ENCODE measurements at places on chromosomes 13 and 19.
A peak's percentile ranks its signal among the peaks of the same experiment; 100 is the strongest.

GRCh38 chr13:67769987-67770341 is 539.8 kb upstream of the PCDH9 start:
- no peak for DNase-seq

DNA sequence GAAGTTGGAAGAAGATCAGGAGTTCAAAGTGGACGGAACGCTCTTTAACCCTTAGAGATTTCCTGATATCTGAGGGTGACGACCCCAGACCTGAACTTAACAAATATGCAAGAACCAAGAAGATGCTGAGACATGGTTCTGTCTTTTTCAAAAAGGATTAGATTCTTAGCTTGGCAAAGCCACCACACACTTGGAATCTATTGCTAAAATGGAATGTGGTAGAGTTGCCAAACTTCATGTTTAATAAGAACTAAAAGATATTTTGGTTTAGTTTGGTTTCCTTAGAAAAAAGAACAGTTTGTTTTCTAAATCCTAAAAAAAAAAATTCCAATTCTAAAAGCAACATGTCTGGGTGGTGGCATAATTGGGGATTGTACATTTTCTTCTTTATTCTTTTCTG is 29.5 kb downstream of the UNC13A start:
- DNase-seq = no peak

DNA sequence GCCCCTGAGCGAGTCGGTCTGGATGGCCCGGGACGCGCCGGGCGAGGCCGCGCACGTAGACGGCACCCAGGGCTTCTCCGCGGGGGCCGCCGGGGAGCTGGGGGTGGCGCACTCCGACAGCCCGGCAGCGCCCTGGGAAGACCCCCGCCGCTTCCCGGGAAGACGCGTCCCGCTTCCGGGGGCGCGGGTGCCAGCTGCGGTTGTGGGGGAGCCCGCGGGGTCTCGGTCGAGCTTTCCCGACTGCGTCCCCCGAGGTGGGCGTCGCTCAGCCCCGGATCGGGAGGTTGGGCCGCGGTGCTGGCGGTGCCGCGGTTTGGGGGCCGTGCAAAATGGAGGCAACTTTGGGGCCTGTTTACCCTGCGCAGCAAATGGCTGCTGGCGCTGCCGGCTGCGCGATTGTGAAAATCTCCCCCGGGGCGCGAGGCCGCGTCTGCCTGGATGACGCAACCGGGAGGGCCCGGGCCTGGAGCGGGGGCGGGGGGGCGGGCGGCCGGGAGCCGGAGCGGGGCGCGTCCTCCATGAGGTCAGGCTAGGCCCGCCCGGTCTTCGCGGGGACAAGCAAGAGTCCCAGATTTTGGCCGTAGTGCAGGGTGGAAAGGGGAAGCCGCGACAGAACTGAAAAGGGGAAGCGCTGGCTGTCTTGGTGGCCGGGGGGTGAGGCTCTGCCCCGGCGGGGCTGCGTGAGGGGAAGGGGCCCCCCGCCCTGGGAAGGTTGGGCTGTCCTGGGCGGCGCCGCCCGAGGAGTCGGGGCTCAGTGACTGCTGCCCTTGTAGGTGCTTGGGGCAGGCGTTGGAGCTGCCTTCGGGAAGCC is 11.3 kb downstream of the PEAK3 start:
- DNase-seq = peak; percentile 58

DNA sequence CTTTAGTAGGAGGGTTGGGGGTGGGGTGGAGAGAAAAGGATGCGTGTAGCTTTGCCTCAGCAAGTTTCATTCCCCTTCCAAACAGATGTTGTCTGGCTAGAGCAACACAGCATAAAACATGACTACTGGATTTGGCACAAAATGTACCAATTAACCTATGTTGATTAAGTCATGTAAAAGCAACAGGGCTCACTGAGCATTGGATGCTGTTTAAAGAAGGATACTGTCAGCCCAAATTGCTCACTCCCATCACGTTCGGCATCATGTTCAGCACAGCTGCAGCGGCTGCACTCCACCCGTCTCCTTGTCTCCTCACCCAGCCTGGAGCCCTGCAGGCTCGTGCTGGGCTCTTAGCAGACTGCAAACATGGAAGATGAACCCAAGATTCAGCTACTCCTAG is 77.5 kb downstream of the DLEU7 start:
- DNase-seq = no peak

GRCh38 chr13:28301839-28302238 is 163.5 kb downstream of the PAN3 start:
- no peak for DNase-seq

DNA sequence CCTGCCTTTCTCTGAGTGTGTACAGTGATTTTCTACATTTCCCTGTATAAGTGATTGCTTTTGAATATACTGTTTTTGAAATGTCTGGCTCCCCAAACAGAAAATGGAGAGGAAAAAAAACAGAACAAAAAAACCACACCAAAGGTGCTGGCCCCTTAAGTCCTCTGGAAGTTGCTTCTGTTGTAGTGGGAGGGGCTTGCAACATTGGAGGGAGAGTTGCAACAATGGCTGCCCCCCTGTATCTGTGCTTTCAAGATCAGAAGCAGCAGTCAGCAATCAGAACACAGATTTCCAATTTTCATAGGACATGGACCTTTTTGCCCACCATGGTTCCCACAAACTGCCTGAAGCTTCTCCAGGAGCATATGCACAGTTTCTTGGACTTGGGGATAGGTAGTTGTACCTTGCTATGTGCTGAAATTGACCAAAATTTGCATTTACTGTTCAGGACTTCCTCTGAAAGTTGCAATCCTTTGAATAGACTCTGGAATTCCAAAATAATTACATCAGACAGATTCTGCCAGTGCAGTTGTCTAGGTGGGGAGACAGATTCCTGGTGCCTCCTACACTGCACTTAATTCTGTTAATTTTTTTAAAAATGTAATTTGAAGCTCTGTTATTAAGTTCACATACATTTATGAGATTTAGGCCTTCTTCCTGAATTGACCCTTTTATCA is 13.8 kb downstream of the BIVM start:
- no peak for DNase-seq

DNA sequence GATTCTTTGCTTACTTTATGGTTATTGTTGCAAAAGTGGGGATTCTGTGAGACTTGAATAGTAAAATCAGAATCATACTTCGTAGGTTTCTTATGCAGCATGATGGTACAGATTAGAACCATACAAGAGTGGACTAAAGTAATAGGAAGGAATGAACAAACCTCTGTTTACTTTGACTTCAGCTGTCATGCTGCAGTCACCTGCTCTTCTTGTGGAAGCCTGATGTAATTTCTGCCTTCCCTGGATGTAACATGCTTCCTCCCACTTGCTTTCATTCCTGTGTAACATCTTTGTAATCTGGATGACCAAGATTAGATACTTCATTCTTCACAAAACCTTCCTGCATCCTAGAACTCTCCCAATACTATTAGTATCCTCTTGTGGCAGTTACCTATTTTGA is 235.0 kb downstream of the PCCA start:
- DNase-seq = no peak

DNA sequence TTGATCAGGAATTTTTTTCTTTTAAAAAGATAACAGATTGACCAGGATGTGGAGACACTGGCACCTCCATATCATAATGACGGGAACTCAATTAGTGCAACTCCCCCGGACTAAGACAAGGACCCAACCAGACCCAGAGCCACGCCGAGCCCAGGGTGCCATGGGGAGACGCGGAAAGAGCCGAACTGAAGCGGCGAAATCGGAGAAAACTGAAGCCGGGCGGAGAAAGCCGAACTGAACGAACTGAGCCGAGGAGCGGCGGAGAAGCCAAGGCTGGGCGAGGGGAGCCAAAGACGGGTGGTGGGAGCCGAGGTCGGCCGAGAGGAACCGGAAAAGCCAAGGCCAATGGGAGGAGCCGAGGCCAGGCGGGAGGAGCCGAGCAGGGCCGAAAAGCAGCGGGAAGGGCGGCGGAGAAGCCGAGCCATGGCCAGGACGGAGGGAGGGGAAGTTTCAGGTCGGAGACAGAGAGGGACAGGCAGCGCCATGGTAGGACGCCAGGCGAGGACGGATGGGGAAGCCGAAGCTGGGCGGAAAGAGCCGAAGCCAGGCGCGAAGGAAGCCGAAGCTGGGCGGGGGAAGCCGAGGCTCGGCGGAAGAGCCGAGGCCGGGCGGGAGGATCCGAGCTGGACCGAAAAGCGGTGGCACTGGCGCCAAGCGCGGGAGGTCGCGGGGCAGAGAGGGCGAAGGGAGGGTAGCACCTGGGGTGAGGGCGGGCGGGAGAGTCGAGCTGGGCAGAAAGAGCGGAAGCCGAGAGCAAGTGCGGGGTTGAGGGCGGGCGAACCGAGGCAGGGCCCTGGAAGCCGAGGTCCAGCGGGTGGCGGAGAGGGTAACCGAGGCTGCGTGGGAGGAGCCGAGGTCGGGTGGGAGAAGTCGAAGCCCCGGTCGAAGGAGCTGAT is 29.4 kb downstream of the ZNF557 start:
- DNase-seq = peak; percentile 31

DNA sequence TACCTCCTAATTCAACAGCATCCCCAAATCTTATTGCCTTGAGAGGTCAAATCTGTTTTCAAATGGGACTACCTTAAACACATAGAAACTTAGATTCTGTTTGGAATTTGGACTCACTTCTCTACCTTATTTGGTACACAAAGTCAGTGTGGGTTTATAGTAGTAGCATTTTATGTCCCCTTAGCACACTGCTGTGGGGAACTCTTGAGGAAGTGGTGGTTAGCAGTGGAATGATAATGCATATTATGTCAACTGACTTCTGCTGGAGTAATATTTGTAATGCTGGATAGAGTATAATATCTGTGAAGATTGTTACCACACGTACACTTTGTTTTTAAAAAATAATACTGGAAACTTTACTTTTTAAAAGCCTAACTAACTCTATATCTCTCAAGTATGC is 386.3 kb downstream of the NDFIP2 start:
- DNase-seq = no peak

DNA sequence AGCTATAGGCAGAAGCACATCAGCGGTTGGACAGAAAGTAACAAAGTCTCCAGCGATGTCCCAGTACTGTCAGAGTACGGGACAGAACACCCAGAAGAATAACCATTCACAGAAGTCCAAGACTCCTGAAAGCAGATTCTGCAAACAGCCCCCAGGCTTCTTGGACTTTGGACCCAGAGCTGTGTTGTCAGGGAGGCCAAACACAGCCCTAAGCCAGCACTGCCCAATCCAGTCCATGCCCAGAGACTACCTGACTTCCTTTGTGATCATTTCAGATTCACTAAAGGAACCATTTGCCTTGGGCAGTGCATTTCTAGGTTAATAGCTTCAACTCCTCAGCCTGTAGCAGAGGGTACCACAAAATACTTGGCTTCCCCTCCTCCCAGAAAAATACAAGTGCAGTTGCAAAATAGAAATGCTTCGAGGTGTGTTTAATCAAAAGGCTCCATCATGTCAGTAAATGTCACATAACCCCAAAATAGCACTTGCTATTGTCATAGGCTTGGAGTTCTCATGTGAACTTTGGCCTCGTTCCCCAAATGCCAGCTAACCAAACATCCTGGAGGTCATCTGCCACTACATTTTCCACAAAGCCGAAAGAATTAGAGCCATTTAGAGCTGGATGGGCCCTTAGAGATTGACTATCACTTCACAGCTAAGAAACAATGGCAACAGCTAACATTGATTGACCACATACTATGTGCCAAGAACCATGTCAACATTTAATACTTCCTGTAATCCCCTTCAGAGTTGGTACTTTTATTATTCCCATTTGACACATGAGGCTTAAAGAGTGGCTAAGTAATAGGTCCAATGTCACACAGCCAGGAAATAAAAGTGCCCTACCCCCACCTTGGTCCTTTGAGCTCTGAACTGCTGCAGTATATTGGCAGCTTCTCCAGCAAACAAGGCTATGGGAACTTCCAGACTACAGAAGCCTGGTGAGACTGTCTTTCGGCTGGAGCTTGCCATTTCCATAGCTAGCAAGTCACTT is 329.9 kb downstream of the FOXO1 start:
- no peak for DNase-seq

- DNase-seq = no peak
Measured at GRCh38 chr13:110457361-110457760, 104.2 kb downstream of the RAB20 start.

DNA sequence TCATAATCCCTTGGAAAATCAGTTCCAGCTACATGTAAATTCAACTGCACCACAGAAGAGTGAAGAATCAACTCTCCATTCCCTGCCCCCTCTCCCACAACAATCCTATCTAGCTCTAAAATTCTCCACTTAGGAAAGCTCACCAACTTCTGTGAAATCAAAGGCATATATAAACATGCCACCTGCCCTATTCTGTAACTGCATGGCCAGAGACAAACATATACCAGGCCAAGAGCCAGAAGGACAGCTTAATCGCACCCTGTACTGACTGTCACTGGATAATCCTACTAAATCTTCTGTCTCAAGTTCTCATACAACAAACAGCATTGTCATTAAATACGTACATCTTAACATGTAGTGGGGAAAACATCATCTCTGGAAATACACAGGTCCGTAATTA is 58.2 kb upstream of the EEF1AKMT1 start:
- DNase-seq = no peak

All from esophagus squamous epithelium (tissue), 5 donors.